CD4-positive, CD25-positive, alpha-beta regulatory T cell (primary cell): ENCODE measurements at places on chromosomes 11 and 22. TPM values are rescaled to one million over a fixed set of nuclear protein-coding genes. Genes with fewer than 3 reads are reported as not detected.

Gene ZBTB16
- total RNA-seq, result 8.5 TPM

Gene ALG9
- 30.6 TPM for total RNA-seq

Gene MS4A7
- 0.86 TPM for total RNA-seq

Gene PARVG
- total RNA-seq, result 132 TPM

Gene ARHGAP8
- total RNA-seq, result 2.6 TPM

Gene GNAZ
- total RNA-seq, result 3.6 TPM

Gene DGCR6
- total RNA-seq, result 6.5 TPM

DNA sequence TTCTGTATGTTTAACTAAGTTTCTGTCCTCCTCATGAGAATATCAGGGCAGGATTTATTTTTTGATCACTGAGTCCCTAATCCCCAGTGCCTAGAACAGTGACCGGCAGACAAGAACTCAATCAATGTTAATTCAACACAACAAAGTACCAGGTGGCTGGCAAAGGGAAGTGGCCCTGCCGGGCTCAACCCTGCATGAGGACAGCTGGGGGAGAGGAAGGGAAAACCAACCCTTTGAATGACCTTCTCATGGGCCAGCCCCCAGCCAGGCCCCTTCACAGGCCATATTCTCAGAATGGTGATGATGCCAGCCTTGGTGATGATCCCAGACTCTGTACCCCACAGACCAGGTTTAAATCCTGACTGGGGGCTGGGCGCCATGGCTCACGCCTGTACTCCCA lies 1.4 kb upstream of the MFNG start:
- DNase-seq, result no peak
- no peaks in the 10 kb centered on the region for H3K27me3 ChIP-seq
- H3K4me3 ChIP-seq, result no peak overlapping the region
- peak overlapping the region; percentile 86 for H3K27ac ChIP-seq
- H3K36me3 ChIP-seq, result peaks cover 3% of the 10 kb centered on the region
- H3K4me1 ChIP-seq, result peaks cover 50% of the 10 kb centered on the region

GRCh38 chr22:45208993-45209838 lies 31.5 kb downstream of the KIAA0930 start:
- H3K4me3 ChIP-seq, result no peak overlapping the region
- H3K4me1 ChIP-seq, result no peaks in the 10 kb centered on the region
- H3K27me3 ChIP-seq, result no peaks in the 10 kb centered on the region
- no peak overlapping the region for H3K27ac ChIP-seq
- peaks cover 2% of the 10 kb centered on the region for H3K36me3 ChIP-seq

DNA sequence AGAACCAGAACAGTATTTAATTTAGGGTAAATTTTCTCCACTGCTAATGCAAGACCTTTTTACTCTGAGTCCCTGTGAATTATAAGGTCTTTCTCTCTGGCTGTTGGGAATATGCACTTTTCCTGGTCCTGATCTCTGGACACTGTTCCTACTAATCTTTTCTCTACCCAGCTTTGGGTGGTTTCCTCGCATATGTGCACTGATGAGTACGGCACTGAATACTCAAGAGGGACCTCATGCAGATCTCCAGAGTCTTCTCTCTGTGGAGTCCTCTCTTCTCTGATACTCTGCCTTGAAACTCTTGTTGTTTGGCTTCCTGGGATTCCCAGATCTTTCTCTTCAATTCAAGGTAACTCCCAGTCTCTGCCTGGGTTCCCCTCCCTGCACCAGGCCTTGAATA lies 14.0 kb downstream of the KCTD14 start:
- no peaks in the 10 kb centered on the region for H3K27me3 ChIP-seq
- DNase-seq, result no peak
- H3K4me3 ChIP-seq, result no peak overlapping the region
- no peaks in the 10 kb centered on the region for H3K4me1 ChIP-seq
- H3K36me3 ChIP-seq, result no peaks in the 10 kb centered on the region

- H3K27me3 ChIP-seq, result peaks cover 25% of the 10 kb centered on the region
- peaks cover 19% of the 10 kb centered on the region for H3K4me1 ChIP-seq
- no peak overlapping the region for H3K27ac ChIP-seq
- no peaks in the 10 kb centered on the region for H3K36me3 ChIP-seq
Observed at GRCh38 chr22:33923660-33924246, 3.5 kb upstream of the LARGE1 start.

DNA sequence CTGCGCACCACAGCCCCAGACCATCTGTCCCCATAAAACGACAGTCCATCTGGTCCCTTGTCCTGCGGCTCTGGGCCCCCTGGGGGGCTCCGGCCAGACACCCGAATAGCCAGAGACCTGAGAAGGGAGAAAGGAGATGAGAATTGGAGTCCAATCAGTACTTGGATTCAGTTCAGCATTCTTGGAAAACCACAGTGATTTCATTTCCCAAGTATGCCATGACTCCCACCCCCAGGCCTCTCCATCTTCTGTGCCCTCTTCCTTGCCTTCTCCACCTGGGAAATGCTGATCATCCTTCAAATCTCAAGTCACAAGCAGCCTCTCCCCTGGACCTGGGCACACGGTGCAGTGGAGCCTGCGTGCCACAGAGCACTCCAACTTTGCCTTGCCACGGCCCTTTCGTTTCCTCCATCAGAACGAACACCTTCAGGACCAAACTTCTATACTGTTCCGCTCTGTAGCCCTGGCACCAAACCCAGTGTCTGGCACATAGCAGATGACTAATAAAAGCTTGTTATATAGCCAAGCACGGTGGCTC lies 10.9 kb upstream of the MFNG start:
- DNase-seq, result no peak
- H3K4me3 ChIP-seq, result no peak overlapping the region
- peaks cover 4% of the 10 kb centered on the region for H3K4me1 ChIP-seq
- H3K27ac ChIP-seq, result no peak overlapping the region
- H3K27me3 ChIP-seq, result no peaks in the 10 kb centered on the region

DNA sequence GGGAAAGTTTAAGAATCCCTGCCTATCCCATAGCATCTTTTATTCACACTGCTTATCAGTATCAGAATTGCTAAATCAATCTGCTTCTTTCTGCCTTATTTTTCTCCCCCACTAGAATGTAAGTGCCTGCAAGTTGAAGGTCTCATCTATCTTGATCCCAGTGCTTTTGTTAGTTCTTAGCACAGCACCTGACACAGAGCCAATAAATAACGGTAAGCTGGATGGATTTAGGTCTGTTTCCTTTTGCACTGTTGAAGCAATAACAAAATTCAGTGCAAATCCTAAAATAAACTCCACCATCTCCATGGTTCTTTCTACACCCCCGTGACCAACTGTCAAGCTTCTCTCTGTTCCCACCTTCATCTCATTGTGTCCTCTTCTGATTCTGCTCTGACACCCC lies 36.7 kb upstream of the CD44 start:
- peaks cover 16% of the 10 kb centered on the region for H3K4me1 ChIP-seq
- H3K27me3 ChIP-seq, result no peaks in the 10 kb centered on the region
- no peak overlapping the region for H3K4me3 ChIP-seq
- no peak for DNase-seq

- peaks cover 4% of the 10 kb centered on the region for H3K4me1 ChIP-seq
- no peak for DNase-seq
- H3K27me3 ChIP-seq, result no peaks in the 10 kb centered on the region
- peaks cover 86% of the 10 kb centered on the region for H3K36me3 ChIP-seq
Observed at GRCh38 chr11:34075178-34075820, 23.8 kb downstream of the CAPRIN1 start.

- no peak overlapping the region for H3K4me3 ChIP-seq
- H3K27ac ChIP-seq, result no peak overlapping the region
- no peaks in the 10 kb centered on the region for H3K4me1 ChIP-seq
- peaks cover 11% of the 10 kb centered on the region for H3K27me3 ChIP-seq
- no peak for DNase-seq
Observed at GRCh38 chr22:25919452-25919851, 177.5 kb downstream of the MYO18B start.

DNA sequence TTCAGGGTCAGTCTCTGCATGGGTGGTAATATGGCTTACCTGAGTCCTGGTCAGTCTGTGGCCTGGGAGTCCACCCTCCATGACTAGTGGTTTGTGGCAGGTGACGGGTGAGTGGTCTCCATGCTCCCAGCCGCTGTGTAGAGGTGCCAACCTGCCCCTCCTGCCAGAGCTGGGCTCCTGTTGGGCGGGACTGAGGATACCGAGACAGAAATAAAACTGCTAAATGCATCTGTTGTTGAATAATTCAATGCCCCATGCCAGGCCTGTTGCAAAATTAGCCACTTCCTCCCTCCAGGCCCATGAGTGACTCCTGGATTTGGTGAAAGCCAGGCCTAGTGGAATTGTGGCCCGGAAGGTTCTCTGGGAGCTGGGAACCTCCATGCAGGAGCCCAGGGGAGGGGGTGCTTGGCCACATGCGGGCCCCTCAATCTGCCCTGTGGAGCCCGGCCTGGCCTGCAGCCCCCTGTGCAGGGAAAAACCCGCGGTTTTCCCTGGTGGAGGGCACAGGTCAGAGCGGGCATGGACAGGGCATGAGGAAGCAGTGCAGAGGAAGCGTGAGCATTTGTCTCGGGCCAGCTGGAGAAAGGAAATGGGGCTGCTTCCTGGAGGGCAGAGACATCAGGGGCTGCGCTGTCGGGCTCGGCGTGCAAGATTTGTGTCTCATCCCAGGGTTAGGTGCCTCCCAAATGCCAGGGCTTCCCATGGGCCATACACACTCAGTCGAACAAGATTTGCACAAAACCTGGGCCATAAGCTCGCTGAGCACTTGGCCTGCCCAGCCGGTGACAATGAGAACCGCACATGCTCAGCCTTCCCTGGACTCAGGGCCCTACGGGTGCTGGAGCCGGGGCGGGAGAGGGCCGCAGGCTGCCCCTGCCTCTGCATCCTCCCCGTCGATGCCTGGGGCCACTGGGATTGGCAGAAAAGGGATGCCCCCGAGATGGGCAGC lies 66.9 kb downstream of the KCNQ1 start:
- no peak overlapping the region for H3K4me3 ChIP-seq
- no peaks in the 10 kb centered on the region for H3K36me3 ChIP-seq
- no peaks in the 10 kb centered on the region for H3K4me1 ChIP-seq
- H3K27me3 ChIP-seq, result no peaks in the 10 kb centered on the region
- no peak for DNase-seq

DNA sequence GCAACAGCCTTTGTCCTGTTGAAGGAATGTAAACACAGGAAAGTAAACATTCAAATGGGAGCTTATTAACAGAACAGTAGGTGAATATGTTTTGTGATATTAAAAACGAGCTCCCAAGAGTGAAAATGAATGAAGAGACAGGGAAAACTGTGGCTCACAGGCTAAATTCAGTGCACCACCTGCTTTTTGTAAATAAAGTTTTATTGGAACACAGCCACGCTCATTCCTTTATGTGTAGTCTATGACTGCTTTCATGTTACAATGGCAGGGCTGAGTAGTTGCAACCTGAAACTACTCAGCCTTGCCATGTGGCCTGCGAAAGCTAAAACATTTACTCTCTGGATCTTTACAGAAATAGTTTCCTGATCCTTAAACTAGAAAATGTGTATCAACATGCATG lies 136.9 kb downstream of the MYO18B start:
- no peak overlapping the region for H3K27ac ChIP-seq
- H3K4me3 ChIP-seq, result no peak overlapping the region
- DNase-seq, result no peak

DNA sequence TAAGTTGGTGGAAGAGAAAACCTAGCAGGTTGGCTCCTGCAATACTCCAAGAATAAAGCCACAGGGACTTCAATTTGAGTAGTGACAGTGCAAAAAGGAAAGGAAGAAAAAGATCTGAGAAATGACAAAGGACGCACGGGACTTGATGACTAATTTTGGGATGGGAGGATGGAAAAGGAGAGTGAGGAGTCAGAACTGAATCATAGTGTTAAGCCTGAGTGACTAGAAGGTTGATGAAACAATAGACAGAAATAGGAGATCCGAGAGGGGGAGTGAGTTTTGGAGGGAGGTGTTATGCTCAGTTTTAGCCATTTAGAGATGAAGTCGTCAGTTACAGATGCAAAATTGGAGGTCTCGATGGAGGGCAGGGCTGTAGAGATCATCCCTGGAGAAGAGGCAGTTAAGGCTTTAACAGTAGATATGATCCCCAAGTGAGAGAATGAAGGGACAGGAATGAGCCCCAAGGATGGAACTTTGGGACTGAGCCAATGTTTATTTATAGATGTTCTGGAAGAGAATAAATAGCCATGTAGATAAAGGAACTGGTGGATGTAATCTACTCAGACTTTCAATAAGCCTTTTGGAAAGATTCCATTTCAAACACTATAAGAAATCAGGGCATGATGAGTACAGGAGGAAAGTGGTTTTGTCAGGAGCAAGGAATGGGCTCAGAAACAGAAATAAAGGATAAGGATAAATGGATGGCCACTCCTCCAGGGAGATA lies 108.9 kb upstream of the NCAM1 start:
- H3K36me3 ChIP-seq, result no peaks in the 10 kb centered on the region
- DNase-seq, result no peak
- no peaks in the 10 kb centered on the region for H3K27me3 ChIP-seq
- no peak overlapping the region for H3K4me3 ChIP-seq
- H3K4me1 ChIP-seq, result no peaks in the 10 kb centered on the region

- H3K27ac ChIP-seq, result no peak overlapping the region
- H3K36me3 ChIP-seq, result no peaks in the 10 kb centered on the region
- no peak overlapping the region for H3K4me3 ChIP-seq
- no peak for DNase-seq
Observed at GRCh38 chr11:37496201-37496600, 898.2 kb upstream of the RAG2 start.

DNA sequence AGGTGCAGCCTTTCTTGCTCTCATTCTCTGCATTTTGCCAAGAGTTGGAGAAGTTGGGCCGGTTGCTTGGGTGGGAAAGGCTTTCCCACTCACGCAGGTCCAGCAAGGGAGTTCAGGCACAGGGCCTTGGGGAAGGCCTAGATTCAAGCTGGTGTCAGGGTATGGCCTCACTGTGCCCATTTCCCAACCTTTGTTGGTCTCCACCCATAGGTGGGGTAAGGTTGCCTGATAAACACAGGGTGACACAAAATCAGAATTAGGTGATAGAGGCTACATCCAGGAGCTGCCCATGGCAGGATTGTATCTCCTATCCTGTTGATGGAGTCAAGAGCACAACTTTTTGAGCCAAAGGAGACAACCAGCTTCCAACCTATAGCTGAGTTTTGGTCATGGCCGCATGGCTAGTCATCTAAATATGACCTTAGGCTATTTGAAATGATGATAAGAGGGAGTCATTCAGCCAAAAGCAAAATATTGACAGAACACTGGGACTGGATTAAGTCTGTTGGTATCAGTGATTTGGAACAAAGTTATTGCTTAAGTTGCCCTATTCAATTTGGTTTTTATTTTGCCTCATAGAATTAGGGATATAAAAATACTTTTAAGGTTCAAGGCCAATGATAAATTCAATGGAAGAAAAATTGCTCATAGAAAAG lies 20.9 kb downstream of the CAT start:
- no peak overlapping the region for H3K4me3 ChIP-seq
- no peaks in the 10 kb centered on the region for H3K4me1 ChIP-seq
- no peaks in the 10 kb centered on the region for H3K27me3 ChIP-seq
- peaks cover 74% of the 10 kb centered on the region for H3K36me3 ChIP-seq
- no peak for DNase-seq

DNA sequence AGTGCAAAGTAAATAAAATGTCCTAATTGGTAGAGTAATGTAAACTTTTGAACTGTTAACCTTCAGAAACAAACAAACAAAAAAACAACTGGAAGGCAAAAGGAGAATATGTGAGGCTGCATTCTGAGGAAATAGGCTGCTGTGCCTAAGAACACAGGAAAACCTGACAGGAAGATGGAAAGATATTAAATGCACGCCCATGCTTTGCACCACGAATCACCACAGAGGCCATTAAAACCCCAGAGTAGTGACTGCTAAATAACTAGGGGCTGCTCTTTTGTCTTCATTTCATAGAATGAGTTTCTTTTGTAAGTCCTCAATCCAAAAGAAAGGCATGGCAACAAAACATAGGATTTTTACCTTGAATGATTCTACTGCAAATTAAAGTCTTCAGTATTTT lies 436.0 kb downstream of the RAB38 start:
- no peaks in the 10 kb centered on the region for H3K36me3 ChIP-seq
- no peak for DNase-seq
- no peak overlapping the region for H3K4me3 ChIP-seq
- no peaks in the 10 kb centered on the region for H3K27me3 ChIP-seq

GRCh38 chr11:33017478-33017877 lies 1.8 kb downstream of the DEPDC7 start:
- no peak overlapping the region for H3K27ac ChIP-seq
- peaks cover 15% of the 10 kb centered on the region for H3K4me1 ChIP-seq
- no peak for DNase-seq
- H3K4me3 ChIP-seq, result no peak overlapping the region
